ENCODE measurements at places on chromosomes 3 and 15. TPM values are rescaled to one million over a fixed set of nuclear protein-coding genes. Genes with fewer than 3 reads are reported as not detected.

CLDN1 gene
- polyA plus RNA-seq = 2.5 TPM

NDN gene
- polyA plus RNA-seq = 209 TPM

GOLGA8N gene
- polyA plus RNA-seq = 20.9 TPM

ATG3 gene
- polyA plus RNA-seq = 30.9 TPM

PRICKLE2 gene
- 11.0 TPM for polyA plus RNA-seq

- DNase-seq = no peak
Observed at GRCh38 chr3:16940769-16941700, 56.3 kb downstream of the PLCL2 start.

DNA sequence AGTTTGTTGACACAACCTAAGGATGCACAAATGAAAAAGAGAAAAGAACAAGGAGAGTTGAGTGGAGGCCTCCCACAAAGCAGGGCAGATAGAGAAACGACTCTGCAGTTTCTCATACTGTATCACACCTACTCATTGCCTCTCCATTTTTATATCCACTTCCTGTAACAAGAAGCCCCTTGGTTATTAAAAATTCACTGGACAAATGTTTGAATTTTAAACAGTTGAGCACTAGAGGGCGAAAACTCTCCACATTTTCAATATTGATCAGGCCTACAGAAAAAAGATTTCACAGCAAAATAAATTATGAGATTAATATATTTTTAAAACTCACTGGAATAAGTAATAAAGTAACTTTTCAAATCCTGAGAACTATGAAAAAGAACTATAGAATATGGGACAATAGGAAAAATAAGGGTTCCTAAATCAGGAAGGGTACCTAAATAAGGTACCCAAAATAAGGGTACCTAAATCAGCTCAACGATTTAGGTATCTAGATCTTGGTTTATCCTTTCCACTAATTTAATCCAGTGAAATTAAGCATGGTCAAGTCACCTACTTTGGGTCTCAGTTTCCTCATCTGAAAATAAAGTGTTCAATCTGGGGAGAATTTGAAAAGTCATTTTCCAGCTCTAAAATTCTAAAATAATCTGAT, 47.0 kb upstream of the PPIB start:
- peak; percentile 21 for DNase-seq

DNA sequence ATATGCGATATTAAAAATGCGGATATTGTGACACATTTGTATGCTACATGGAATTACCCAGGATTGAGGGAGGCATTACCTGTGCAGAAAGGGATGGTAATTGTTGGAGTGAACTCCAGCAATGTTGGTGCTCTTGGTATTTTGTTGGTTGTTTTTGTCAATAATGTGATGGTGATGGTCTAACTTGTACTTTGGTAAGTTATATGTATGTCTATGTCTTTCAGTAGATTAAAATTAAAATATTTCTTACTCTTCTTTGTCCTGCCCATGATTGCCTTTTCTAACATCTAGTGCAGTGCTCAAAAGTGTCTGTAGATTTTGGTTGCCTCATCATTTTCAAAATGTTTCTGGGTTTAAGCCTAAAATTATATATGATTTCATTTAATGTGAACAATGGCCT, 192.7 kb downstream of the ROBO2 start:
- no peak for DNase-seq

DNA sequence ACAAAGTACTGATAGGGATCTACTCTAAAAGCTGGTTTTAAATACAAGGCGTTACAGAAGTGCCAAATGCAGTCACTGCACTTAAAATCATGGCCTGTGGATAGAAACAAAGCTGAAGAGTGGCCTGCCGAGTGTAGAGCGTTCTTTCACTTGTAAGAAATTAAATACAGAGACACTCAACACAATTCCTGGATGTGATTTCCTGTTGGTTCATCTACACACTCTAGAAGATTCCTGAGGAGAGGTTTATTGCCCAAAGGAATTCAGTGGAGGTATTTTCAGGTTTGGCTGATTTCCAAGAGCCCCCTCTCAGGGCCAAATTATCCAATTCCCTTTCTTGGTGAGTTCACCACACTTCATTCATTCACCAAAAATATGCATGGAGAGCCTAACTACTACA, 200.3 kb upstream of the IL12A start:
- no peak for DNase-seq

GRCh38 chr15:51075364-51075763, 19.3 kb downstream of the TNFAIP8L3 start:
- DNase-seq = no peak

DNA sequence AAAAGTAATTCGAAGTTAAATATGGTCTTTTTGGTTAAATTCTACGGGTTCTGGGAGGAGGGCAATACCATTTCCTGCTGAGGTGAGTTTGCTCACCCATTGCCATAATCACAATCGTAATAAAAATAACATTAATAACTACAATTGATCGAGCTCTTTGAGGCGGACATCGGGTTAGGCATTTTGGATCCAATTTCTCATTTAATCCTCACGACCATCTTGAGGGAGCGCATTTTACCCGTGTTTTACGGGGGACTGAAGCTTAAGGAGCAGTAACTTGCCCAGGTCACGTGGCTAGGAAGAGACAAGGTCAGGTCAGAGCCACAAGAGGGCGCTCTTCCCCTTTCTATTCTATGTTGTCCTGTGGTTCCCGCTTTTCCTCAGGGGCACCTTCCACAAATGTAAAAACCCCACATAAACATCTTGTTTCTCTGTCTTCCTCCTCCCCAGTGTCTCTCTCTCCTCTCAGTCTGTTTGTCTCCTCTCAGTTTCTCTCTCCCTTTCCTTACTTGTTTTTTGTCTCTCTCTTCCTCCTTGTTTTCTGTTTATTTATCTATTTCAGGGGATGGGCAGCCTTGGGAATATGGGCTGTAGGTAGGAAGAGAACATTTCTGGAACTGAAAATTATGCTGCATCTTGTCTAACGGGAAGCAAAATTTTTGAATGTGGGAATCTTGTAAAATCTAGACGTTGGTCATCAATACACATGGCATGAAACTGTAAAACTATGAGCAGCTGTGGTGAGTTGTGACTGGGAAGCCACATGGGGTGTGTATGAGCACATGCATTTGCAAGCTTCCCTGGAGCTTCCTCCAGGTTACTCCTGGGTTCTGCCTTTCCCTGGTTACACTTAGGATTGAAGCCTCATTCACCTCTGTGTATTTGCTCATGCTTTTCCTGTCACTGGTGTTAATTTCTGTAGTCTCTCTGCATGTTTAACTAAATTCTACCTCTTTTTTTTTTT, 71.0 kb downstream of the SQOR start:
- peak; percentile 88 for DNase-seq

DNA sequence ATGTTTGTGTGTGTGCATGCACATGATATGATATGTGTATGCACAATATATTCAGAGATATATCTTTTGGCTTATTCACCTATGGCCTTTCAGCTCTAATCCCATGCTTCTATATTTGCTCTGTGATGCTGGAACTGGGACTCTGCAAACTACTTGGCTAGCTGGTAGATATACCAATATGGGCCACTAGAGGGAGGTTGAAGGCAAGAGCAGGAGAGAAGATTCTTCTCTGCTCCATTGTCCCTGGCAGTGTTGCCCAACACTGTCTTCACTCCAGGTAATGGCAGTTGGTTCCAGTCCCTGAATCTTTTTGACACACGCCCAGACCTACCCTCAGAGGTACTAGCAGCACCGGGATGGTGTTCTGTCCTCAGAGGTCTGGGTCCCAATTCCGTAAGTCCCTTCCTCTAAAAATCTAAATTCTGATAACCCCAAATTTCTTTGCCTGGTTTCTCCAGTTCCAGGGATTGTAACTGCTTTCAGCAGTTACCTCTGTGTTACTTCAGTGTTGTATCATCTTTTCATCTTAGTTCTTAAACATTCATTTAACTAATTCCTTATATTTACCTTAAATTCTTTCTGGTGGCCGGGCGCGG, 44.7 kb downstream of the GTPBP8 start:
- DNase-seq = peak; percentile 59

GRCh38 chr3:138331143-138331894, 1.7 kb upstream of the NME9 start:
- no peak for DNase-seq

GRCh38 chr3:190205739-190206138, 85.0 kb upstream of the P3H2 start:
- DNase-seq = no peak

DNA sequence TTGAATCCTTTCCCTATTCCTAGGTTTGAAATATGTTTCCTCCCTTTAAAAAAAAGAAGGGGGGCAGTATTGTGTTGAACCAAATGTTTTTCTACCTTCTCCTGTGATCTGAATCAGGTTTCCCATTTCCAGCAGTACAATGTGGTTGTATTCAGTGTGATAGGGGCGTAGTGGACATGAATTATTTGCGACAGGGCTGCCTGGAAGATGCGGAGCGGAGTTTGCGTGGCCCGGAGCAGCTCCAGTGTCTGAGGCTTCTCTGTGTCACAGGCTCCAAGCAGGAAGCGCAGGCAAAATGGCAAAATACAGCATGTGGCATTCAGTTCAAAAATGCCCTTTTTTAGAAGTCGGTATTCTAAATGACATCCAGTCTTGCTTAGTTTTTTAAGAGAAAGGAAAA, 154.4 kb downstream of the PGPEP1L start:
- DNase-seq = peak; percentile 94

GRCh38 chr3:19898721-19899120, 35.3 kb downstream of the EFHB start:
- no peak for DNase-seq

DNA sequence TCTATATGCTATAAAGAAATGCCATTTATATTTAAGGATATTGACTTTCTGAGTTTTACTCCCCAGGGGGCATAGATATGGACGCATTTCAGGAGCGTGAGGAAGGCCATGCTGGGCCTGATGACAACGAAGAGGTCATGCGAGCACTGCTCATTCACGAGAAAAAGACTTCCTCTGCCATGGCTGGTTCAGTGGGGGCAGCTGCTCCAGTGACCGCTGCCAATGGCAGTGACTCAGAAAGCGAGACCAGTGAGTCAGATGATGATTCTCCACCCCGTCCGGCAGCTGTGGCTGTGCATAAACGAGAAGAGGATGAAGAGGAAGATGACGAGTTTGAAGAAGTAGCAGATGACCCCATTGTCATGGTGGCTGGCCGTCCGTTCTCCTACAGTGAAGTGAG, 38.4 kb downstream of the GTF2E1 start:
- DNase-seq = no peak

- no peak for DNase-seq
Observed at GRCh38 chr3:51295625-51296024, 89.5 kb upstream of the MANF start.
